ENCODE measurements at places on chromosomes 6 and 20.

DNA sequence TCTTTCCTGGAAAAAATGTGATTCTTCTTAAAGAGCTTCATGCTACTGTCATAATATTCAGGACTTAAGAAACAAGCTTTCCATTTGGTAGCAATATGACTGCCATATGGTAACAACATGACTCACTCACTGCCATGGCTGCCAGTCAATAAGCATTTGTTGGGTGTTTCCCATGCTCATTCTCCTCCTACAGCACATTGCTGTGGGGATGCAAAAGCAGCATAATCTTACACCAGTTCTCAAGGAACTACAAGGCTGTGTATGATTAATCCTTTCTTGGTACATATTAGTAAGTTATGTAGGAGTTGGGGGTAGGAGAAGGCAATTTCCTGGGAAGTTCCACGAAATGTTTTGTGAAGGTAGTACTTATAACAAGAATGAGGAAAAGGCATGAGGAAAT, 76.7 kb downstream of the CEP162 start:
- no peak for DNase-seq

- DNase-seq, result no peak
These were observed 17.9 kb upstream of the ZNF451 start for GRCh38 chr6:57072108-57072507.

- DNase-seq, result no peak
These were observed 134.3 kb downstream of the UNC5CL start for GRCh38 chr6:40904583-40905194.

GRCh38 chr6:151482290-151482689, 11.5 kb upstream of the CCDC170 start:
- DNase-seq, result no peak

DNA sequence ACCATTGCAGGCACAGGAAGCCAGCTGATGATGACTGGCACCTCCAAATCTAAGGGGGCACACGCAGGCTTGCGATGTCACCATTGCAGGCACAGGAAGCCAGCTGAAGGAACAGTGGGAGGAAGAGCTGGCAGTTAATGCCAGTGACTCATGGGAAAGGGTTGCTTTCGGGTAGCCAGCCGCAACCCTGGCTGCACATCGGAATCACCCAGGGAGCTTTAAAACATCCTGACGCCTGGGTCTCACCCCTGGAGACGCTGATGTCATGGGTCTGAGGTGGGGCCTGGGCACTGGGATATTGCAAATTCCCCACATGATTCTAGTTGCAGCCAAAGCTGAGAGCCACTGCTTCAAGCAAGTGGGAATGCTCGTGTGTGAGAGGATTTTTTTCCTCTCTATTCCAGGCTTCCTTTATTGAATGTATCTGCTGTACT, 16.1 kb upstream of the CCN6 start:
- no peak for DNase-seq

GRCh38 chr6:54874349-54875048, 27.9 kb downstream of the FAM83B start:
- no peak for DNase-seq
